ENCODE measurements at places on chromosomes 1 and 21.

DNA sequence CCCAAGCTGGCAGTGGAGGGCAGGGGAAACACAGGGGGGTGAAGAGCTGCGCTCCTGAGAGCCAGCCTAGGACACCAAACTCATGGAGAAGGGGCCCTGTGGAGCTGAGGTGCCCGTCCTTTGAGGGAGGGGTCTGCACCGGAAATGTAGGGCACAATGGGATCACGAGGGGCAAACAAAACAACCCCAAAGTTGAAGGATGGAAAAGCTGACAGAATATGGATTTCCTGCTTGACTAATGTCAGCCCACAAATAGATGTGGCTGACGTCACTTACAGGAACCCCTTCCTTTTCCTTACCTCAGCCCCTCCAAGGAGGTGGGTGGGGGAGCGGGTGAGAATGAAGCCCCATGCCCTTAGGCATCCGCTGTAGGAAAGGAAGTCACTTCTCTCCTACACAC, 110.9 kb downstream of the KCNN3 start:
- no peak for DNase-seq

DNA sequence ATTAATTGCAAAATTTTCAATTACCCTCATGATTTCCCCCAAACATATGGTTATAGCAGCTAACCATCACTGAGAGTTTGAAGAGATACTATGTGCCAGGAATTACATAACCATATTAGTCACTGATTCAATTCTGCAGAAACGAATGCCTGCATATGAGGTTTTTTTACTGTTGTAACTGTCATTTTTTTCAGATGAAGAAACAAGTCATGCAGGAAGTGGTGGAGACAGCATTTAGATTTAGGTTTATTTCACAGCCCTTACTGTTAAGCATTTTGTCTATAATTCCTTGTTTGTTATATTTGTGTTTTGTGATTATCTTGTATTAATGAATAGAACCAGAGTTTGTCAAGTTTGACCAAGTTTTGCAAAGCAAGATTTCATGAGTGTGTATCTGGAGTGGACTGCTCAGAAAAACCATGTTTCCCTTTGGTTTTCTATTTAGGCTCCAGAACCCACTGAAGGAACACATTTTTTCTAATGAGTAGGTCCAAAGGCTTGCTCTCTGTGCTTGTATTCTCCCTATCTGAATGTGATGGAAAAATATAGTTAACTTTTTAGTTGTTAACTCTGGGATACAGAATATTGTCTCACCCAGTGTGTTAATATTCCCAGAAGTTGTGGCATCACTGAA, 308.5 kb upstream of the ADAMTS5 start:
- no peak for DNase-seq

- DNase-seq, result no peak
These were observed 4.9 kb upstream of the TTLL10 start for GRCh38 chr1:1168451-1169411.

- DNase-seq, result no peak
These were observed 6.5 kb downstream of the PLCH2 start for GRCh38 chr1:2482588-2482987.

DNA sequence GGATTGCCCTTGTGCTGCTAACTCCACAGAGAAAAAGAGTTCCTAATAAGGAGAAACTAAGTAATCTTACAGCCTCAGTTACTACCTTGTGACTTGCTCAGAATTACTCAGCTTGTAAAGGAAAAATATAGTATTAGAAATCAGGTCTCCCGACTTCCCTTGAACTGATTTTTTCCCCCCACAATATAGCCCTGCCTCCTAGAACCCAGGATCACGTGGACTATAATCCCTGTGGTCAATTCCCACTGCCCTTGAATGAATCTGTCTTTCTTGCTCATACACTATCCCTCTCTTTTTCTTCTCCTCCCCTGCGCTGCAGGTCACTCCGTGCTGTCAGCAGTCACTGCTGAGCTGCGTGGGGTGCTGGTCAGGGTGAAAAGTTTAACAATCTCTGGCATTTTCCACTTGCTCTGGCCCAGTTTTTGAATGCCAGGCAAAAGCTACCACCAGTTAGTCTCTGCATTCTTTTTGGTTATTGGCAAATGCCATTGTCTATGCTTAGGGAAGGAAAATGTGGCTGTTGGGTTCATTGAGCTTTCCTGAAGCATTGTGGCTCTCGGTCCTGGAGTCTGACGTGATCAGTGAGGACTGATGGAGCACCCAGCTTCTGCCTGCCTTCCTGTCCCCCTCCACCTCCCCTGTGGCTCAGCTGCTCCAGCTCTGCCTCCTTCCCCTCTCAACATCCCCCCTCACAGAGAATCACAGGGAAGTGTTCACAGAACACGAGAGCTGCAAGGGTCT, 1.9 kb upstream of the MYOC start:
- no peak for DNase-seq

GRCh38 chr1:81549588-81550127, 251.1 kb upstream of the ADGRL2 start:
- DNase-seq, result peak; percentile 20

DNA sequence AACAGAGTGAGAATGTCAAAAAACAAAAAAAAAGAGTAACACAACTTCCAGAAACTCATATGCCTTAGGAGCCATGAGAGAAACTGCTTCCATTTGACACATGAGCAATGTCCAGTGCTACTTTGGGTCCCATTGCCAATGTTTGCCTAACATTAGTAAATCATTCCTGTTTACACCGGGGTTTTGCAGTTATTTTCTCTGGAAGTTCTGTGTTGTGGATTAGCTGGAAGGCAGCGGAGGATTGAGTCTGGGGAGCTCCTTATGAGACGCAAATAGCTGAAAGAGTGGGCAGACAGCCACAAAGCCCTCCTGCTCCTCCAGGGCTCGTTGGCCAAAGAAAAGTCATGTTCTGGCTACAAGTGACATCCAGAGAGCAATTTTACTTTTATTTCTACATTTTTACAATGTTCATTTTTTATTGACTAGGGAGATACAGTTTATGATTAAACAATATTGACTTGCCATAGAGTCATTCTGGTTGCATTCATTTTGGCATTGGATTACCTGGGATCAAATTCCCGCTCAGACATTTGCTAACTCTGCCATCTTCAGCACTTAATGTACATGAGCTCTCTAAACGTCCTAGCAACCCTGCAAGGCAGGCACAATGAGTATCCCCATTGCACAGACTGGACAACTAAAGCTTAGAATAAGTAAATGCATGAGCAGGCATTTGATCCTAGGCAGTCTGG, 66.4 kb upstream of the GALNT2 start:
- no peak for DNase-seq

- DNase-seq, result no peak
These were observed 65.5 kb downstream of the DDX20 start for GRCh38 chr1:111821121-111821745.

DNA sequence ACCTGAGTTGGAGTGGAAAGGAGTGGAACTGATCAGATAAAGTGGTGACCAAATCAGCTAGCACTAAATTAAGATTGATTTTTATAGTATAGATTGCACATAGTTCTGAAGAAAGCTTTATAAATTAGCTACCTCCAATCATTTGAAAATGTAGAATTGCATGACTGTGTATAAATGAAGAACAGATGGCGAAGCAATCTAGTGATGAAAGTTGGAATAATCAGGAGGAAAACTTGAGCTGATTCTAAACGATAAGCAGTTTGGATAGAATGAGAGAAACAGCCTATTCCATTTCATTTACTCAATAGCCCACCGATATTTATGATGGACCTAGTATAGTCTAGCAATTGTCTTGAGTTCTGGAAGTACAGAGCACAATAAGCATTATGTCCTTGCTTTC, 661.5 kb downstream of the PLA2G4A start:
- no peak for DNase-seq

GRCh38 chr1:244106176-244106575, 55.1 kb downstream of the ZBTB18 start:
- DNase-seq, result no peak

DNA sequence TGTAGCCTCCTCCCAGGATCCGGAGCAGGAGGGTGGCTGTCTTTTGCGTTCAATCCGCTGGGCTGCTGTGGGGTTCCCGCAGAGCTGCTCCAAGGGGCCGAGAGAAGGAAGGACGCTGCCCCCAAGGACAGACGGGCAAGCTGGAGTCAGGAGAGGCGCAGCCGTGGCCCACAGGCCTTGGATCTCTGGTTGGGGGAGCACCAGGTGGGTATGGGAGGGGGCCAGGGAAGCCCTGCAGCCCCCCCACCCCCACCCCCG, 15.9 kb upstream of the SKI start:
- DNase-seq, result no peak

- DNase-seq, result peak; percentile 48
These were observed 91.1 kb upstream of the RGS4 start for GRCh38 chr1:162977944-162978568.

DNA sequence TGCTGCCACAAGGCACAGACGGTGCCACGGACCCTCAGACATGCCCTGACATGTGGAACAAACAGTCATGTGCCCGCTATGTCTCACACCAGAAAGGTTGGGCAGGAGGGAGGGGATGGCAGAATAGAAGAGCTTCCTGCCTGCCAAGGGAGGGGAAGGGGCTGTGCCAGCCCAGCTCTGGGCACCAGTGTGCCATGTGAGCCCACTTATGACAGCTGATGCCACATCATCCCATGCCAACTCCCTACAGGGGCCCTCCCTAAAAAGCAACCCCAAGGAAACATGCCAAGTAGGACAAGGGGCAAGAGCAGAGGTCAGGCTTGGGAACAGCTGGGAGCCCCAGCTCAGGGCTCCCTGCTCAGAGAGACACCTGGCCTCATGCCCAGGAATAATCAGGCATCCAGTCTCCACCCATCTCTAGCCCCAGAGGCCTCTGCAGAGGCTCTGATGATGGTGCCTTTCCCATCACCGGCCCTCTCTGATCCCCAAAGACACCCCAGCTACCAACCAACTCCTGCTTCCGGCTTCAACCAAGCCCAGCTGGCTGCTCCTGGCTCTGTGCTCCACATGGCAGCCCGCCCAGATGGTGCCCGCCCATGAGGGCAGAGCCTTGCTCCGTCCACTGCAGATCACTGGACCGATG, 10.3 kb downstream of the ADGRB2 start:
- DNase-seq, result no peak

- no peak for DNase-seq
These were observed 126.7 kb upstream of the CACHD1 start for GRCh38 chr1:64343105-64343822.

DNA sequence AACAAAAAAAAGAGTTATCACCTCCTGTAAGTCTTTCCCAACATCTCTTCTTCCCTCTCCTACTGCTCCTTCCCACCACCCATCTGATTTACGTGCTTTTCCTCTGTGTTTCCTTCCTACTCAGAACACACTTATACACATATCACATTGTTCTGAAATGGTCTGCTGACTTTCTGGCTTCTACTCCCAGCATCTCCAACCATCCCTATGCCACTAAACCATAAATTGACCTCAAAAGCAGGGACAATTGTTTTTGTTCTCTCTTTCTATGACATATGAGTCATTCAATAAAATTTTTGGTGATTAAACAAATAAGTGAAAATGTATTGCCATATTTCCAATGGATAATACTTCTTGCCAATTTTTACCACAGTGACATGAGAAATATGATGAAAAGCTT, 8.2 kb downstream of the GOLPH3L start:
- no peak for DNase-seq
